ENCODE measurements at places on chromosomes 4 and X.

GRCh38 chr4:89657931-89658700 lies 178.8 kb downstream of the SNCA start:
- peak; percentile 54 for DNase-seq

DNA sequence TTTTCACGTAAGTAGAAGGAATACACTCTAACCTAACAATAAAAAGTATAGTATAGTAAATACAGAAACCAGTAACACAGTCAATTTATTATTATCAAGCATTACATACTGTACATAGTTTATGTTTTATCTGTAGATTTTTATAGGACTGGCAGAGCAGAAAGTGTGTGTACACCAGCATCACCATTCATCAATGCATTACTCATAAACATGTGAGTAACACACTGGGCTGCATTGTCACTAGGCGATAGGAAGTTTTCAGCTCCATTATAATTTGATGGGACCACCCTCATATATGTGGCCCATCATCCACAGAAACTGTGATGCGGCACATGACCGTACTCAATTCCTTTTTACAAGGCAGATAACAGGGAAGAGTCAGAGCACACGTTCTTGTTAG lies 137.8 kb upstream of the RBPJ start:
- no peak for DNase-seq

- DNase-seq, result no peak
Measured at GRCh38 chr4:157372567-157372966, 152.0 kb downstream of the GRIA2 start.

GRCh38 chr4:55634417-55635128 lies 1.5 kb downstream of the NMU start:
- no peak for DNase-seq

- DNase-seq, result no peak
Measured at GRCh38 chr4:80948995-80949394, 81.5 kb upstream of the BMP3 start.

DNA sequence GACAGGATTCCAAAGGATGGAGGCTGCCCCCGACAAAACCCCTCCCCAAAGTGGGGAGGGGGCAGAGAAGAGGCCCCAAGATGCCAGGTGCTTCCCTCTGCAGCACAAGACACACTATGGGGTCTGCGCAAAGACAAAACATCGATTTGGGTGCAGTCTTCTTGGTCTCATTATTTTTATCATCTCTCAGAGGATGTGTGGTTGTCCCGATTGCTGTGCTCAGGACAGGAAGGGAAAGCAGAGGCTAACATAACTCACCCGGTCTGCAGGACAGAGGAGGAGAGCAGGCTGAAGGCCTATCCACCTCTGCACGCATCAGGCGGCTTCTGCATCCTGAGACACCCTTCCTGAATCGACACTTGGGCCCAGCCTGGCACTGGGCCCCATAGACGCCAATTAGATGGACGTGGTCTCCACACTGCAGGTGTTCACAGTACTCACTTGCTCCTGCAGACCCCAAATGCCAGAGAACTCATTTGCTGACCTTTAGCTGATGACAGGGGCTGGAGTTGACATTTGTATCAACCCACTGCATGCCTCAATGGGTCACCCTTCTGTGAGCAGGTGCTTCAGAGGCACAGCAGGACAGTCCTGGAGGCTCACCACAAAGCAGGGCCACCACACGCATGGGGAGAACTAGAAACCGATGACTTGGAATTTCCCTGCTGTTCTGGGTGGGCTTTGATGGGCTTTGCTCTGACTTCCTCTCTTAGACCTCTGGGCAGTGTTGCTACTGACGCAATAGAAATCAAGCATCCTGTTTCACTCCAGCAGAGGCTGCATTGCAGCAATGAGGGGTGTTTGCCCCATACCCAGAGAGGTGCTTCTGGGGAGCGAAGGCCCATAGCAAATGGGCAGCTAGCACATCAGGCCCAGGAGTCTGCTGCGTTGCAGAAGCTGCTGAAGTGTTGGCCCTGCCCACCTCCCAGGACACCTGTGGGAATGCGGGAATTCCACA lies 96.3 kb upstream of the ENPP6 start:
- DNase-seq, result no peak

GRCh38 chr4:176084769-176085168 lies 19.1 kb downstream of the WDR17 start:
- no peak for DNase-seq

All from mesenchymal stem cell (in vitro differentiated cells and primary cell).